ENCODE measurements at places on chromosomes 6 and 20.

- H3K4me1 ChIP-seq, result peaks cover 14% of the 10 kb centered on the region
- no peak overlapping the region for H3K27ac ChIP-seq
- H3K27me3 ChIP-seq, result no peaks in the 10 kb centered on the region
- no peaks in the 10 kb centered on the region for H3K36me3 ChIP-seq
Measured at GRCh38 chr20:22584922-22585785, 782 bp upstream of the FOXA2 start.

DNA sequence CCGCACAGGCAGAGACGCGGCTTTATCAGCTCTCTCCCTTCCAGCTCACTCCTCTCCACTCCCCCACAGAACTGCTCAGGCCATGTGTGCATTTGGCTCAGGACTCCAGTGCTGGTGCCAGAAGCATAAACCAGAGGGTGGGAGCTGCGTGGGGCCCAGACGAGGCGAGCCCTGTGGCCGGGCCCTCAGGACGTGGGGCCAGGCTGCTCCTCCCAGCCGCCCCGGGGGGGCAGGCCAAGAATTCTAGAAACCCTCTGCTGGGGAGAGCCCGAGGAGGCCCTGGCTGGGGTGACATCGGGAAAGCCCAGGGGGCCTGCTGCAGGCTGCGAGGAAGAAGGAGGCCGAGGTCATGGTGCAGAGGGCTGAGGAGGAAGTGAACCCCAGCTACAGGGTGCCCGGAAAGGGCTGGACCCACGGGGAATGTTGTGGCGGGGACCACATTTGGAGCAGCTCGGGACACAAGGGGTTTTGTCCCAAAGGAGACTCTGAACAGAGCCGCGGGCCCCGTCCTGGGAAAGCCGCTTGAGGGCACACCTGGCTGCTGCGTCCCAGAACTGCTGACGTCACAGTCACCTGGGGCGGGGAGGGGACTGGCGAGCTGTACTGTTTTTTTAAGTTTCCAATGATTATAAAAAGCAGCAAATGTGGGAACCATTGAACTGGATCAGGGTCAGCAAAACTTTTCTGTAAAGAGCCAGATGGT is 107.1 kb downstream of the BANF2 start:
- peak; percentile 71 for DNase-seq
- H3K36me3 ChIP-seq, result no peaks in the 10 kb centered on the region
- peak overlapping the region; percentile 94 for H3K27ac ChIP-seq
- peaks cover 33% of the 10 kb centered on the region for H3K4me1 ChIP-seq
- H3K27me3 ChIP-seq, result no peaks in the 10 kb centered on the region
- no peak overlapping the region for H3K4me3 ChIP-seq

DNA sequence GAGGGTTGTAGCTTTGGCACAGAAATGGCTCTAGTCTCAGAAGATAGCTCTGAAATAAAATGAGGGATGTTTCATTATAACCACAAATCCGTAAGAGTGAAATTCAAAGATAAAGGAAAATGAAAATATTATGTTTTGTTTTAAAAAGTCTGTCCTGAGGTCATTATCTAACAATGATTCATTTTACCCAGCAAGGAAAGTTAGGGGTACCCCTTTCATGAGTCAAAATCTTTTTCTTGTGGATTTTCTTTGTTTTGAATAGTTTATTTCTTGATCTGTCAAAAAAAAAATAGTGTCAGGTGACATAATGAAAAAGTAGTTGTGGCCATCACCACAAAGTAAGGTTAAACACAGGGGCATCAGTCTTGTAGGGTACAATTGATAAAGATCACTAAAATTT is 59.7 kb upstream of the MYB start:
- no peak overlapping the region for H3K27ac ChIP-seq
- H3K4me3 ChIP-seq, result no peak overlapping the region
- H3K27me3 ChIP-seq, result no peaks in the 10 kb centered on the region
- no peaks in the 10 kb centered on the region for H3K36me3 ChIP-seq

- no peaks in the 10 kb centered on the region for H3K4me1 ChIP-seq
- no peak overlapping the region for H3K4me3 ChIP-seq
- H3K27me3 ChIP-seq, result no peaks in the 10 kb centered on the region
- no peak overlapping the region for H3K27ac ChIP-seq
- H3K36me3 ChIP-seq, result no peaks in the 10 kb centered on the region
Measured at GRCh38 chr6:3250231-3250675, 8.5 kb upstream of the PSMG4 start.

- H3K4me3 ChIP-seq, result no peak overlapping the region
- no peaks in the 10 kb centered on the region for H3K27me3 ChIP-seq
- H3K36me3 ChIP-seq, result no peaks in the 10 kb centered on the region
- no peaks in the 10 kb centered on the region for H3K4me1 ChIP-seq
Measured at GRCh38 chr20:61450549-61450948, 198.5 kb downstream of the CDH4 start.

DNA sequence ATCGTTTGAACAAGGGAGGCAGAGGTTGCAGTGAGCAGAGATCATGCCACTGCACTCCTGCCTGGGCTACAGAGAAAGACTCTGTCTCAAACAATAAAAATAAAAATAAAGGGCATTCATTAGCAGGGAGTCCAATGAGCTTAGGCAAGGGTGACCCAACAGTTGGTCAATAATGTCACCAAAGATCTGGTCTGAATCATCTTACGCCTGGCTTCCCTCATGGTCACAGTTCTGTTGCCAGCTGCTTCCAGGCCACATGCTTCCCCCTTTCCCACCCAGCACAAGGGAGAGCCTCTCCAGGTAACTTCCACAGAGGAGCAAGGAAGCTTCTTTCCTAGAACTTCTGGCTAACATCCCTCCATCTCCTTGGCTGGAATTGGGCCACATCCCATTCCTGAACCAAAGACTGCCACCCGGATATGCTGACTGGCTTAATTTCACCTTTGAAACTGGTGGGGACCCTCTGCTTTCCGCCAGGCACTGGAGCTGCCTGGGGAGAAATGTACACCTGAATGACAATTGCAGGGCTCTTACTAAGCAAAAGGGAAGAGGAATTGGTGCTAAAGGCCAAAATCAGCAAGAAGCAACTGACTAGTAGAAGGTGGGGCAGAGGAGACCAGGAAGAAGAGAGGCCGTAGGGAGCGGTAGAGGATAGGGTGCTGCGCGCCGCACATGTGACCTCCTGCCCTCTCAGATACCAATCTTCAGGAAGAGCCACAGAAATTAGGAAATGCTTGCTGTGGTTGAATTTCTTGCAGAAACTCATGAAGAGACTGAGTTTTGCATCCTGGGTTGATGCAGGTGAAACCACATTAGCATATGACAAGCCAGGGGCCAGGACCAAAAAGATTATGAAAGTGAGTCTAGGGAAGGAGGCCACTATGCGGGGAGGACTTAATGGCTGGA is 8.3 kb upstream of the SCML4 start:
- DNase-seq, result no peak
- H3K4me1 ChIP-seq, result no peaks in the 10 kb centered on the region
- no peak overlapping the region for H3K4me3 ChIP-seq

- no peaks in the 10 kb centered on the region for H3K27me3 ChIP-seq
- no peak for DNase-seq
- no peaks in the 10 kb centered on the region for H3K4me1 ChIP-seq
- no peaks in the 10 kb centered on the region for H3K36me3 ChIP-seq
Measured at GRCh38 chr20:59441860-59442810, 141.7 kb downstream of the EDN3 start.

GRCh38 chr6:168784426-168784825 is 343.4 kb downstream of the SMOC2 start:
- no peak overlapping the region for H3K4me3 ChIP-seq
- no peak overlapping the region for H3K27ac ChIP-seq
- no peaks in the 10 kb centered on the region for H3K4me1 ChIP-seq
- no peaks in the 10 kb centered on the region for H3K27me3 ChIP-seq

GRCh38 chr6:13305791-13306190 is 22.5 kb downstream of the TBC1D7 start:
- no peak for DNase-seq
- no peaks in the 10 kb centered on the region for H3K27me3 ChIP-seq
- H3K27ac ChIP-seq, result no peak overlapping the region
- H3K4me1 ChIP-seq, result peaks cover 10% of the 10 kb centered on the region

DNA sequence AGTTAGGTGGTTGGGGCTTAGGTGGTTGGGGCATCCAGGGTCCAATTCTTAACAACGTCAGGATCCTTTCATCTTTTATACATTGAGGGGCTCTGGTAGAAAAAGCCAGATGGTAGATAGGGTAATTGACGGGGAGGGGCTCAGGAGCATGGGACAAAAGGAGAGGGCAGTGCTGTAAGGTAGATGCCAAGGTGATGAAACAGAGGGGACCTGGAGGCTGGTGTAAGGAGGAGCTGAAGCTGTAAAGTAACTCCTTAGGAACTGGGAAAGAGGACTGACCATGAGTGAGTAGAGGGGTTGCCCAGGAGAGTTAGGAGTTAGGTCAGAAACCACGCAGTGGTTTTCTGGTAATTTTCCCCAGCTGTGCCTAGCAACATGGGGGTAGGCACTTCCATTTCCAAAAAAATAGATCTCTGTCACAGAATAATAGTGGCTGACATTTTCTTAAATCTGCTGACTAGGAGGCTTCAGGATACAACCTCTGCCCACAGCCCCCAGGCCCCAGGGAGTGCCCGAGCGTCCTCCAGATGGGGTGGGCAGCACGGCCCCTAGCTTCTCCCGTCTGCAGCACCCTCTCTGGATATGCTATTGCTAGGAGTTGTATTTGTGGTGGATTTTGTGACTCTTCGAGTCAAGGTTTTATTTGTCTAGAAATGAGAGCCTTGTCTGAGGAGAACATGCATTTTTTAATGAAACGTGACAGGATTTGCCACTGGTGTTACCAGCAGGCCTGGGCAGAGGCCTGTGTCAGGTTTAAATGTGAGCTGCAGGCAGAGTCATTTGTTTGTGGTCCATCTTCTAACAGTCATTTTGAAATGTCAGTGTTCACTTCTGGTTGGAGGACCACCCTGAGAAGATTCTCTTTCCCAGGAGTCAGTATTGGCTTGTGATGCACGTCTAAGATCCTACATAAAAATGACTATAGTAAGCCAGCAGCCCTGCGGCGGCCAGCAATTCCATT is 44.6 kb downstream of the TULP4 start:
- no peak overlapping the region for H3K4me3 ChIP-seq
- no peaks in the 10 kb centered on the region for H3K36me3 ChIP-seq
- no peak overlapping the region for H3K27ac ChIP-seq
- H3K27me3 ChIP-seq, result no peaks in the 10 kb centered on the region
- H3K4me1 ChIP-seq, result peaks cover 2% of the 10 kb centered on the region

DNA sequence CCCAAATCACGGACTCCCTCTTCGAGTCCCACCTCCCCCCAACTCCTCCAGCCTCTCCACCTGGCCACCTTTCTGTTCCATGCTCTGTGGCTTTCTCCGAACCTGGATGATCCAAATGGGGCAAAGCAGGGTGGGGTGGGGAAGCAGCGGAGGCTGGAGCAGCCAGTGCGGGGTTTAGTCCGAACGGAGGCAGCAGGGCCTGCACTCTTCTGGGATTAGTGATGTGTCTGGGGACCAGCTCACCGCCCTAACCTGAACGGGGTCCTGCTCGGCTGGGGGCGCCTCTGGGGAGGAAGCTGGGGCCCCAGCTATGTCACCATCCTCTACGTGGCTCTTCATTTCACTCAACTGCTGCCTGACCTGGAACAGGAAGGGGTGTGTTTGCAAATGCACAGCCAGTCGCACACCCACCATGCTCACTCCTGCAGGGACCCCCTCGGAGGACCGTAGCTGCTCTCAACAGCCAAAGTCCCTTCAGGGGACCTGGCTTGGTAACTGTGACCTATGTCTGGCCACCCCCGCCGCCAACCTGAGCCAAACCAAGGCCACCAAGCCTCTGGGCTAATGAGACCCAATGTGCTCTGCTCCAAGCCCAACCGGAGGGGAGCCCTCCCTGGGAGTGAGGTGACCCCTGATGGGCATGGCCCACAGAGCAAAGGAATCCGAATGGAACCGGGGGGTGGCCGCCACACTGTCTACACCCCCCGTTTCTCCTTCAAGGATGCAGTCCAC is 46.8 kb downstream of the DSTN start:
- H3K4me3 ChIP-seq, result no peak overlapping the region
- H3K27me3 ChIP-seq, result no peaks in the 10 kb centered on the region
- peaks cover 47% of the 10 kb centered on the region for H3K36me3 ChIP-seq
- H3K4me1 ChIP-seq, result peaks cover 36% of the 10 kb centered on the region

- no peaks in the 10 kb centered on the region for H3K36me3 ChIP-seq
- no peak overlapping the region for H3K27ac ChIP-seq
- H3K4me1 ChIP-seq, result peaks cover 3% of the 10 kb centered on the region
- no peak overlapping the region for H3K4me3 ChIP-seq
- no peak for DNase-seq
- no peaks in the 10 kb centered on the region for H3K27me3 ChIP-seq
Measured at GRCh38 chr20:57396984-57397692, 5.9 kb downstream of the RBM38 start.

GRCh38 chr6:140059947-140060346 is 685.5 kb upstream of the CITED2 start:
- H3K27me3 ChIP-seq, result no peaks in the 10 kb centered on the region
- peaks cover 26% of the 10 kb centered on the region for H3K4me1 ChIP-seq
- no peak overlapping the region for H3K27ac ChIP-seq
- H3K4me3 ChIP-seq, result no peak overlapping the region

GRCh38 chr6:17150096-17150495 is 48.2 kb downstream of the STMND1 start:
- no peaks in the 10 kb centered on the region for H3K36me3 ChIP-seq
- DNase-seq, result no peak
- no peaks in the 10 kb centered on the region for H3K4me1 ChIP-seq
- H3K27ac ChIP-seq, result no peak overlapping the region

DNA sequence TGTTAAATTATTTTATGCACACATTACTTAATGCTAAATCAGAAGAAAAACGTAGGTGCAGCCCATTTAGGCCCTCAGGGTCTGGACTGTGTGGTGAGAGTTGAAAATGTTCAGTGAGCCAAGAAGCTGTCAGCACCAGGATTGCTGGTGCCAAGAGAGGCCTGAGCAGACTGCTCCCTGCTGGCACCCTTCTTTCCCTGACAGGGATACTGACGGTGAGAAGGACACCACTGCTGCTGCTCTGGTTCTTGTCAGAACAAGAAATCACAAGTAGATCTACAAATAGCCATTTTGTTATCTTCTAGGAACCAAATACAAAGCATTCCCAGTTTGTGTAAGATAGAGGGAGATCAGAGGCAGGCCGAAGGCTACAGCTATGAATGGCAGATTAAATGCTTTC is 48.7 kb upstream of the CRISP1 start:
- H3K27me3 ChIP-seq, result no peaks in the 10 kb centered on the region
- DNase-seq, result no peak
- no peaks in the 10 kb centered on the region for H3K36me3 ChIP-seq
- H3K27ac ChIP-seq, result no peak overlapping the region
- no peak overlapping the region for H3K4me3 ChIP-seq

DNA sequence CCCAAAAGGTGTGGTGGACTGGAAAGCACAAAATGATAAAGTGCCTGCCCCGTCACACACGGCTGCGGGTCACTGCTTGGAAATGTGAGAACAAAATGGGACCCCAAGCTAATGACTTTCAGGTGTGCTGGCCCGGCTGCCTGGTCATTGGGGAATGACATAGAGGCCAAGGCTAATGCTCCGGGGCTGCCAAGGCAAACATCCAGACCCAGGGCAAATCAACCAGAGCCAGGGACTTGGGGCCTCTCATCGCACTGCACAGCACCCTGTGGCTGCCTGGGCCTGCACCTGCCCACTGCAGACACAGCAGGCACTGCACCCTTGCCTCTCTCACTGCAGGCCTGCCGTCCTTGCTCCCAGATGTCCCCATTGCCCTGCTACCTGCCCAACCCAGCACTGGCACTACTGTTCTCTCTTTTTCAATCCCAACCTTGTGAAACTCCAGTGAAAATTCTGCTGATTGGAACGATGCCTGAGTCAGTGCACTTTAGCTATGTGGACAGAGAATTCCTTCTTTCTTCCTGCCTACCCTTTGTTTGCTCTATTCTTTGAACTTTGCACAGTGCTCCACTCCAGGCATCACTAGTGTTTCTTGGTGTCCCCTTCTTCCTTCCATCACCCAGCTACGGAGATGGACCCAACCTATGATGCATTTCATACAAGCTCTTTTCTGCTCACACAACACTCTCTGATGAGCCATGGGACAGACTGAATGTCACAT is 849.5 kb downstream of the MAFB start:
- no peak overlapping the region for H3K27ac ChIP-seq
- no peaks in the 10 kb centered on the region for H3K4me1 ChIP-seq
- H3K27me3 ChIP-seq, result no peaks in the 10 kb centered on the region
- H3K36me3 ChIP-seq, result no peaks in the 10 kb centered on the region
- H3K4me3 ChIP-seq, result no peak overlapping the region
- no peak for DNase-seq

Data from thyroid gland (tissue), 4 donors.